HepG2 (cell line): ENCODE measurements at places on chromosomes 4 and X.

GRCh38 chrX:17415242-17415810, 40.3 kb downstream of the NHS start:
- no peak overlapping the region for H3K27ac ChIP-seq
- no peaks in the 10 kb centered on the region for H3K36me3 ChIP-seq
- no peaks in the 10 kb centered on the region for H3K4me1 ChIP-seq
- H3K27me3 ChIP-seq, result no peaks in the 10 kb centered on the region
- H3K4me3 ChIP-seq, result no peak overlapping the region

- H3K4me3 ChIP-seq, result no peak overlapping the region
- no peak overlapping the region for H3K27ac ChIP-seq
- no peaks in the 10 kb centered on the region; the same call in 1 of the 2 replicates for H3K4me1 ChIP-seq
- no peak for DNase-seq
- H3K27me3 ChIP-seq, result no peaks in the 10 kb centered on the region
Observed at GRCh38 chrX:153353416-153353815, 19.5 kb downstream of the ZNF275 start.

GRCh38 chr4:24888475-24889344, 24.1 kb downstream of the CCDC149 start:
- H3K4me1 ChIP-seq, result no peaks in the 10 kb centered on the region
- no peak overlapping the region for H3K4me3 ChIP-seq
- DNase-seq, result no peak
- no peaks in the 10 kb centered on the region for H3K36me3 ChIP-seq

- H3K27me3 ChIP-seq, result no peaks in the 10 kb centered on the region
- DNase-seq, result no peak
- H3K4me3 ChIP-seq, result no peak overlapping the region
Observed at GRCh38 chr4:81494031-81494431, 22.3 kb upstream of the RASGEF1B start.

DNA sequence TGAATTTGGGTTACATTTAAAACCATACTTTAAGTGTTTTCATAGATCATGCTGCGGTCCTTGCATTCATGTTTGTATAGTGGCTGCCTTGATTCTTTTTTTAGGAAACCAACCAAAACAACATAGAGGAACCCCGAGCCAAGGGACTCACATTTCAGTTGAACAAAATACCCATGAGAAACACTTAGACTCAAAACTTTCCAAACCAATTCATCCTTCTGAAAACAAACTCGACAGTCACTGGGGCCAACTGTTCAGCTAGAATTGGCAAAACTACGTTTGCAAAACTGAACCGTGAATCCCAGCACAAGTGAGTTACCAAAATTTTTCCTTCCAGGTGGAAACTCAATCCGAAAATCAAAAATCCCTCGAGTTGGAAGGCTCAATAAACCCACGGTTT, 1.4 kb downstream of the ADGRA3 start:
- peak overlapping the region; percentile 85 for H3K27ac ChIP-seq
- H3K36me3 ChIP-seq, result no peaks in the 10 kb centered on the region
- no peak for DNase-seq
- peak overlapping the region; percentile 76 for H3K4me3 ChIP-seq

GRCh38 chrX:70452143-70452733, 7.6 kb downstream of the DLG3 start:
- DNase-seq, result peak; percentile 19
- peaks cover 24% of the 10 kb centered on the region for H3K4me1 ChIP-seq
- no peaks in the 10 kb centered on the region for H3K36me3 ChIP-seq
- H3K27me3 ChIP-seq, result no peaks in the 10 kb centered on the region; the same call in 2 of the 3 replicates

DNA sequence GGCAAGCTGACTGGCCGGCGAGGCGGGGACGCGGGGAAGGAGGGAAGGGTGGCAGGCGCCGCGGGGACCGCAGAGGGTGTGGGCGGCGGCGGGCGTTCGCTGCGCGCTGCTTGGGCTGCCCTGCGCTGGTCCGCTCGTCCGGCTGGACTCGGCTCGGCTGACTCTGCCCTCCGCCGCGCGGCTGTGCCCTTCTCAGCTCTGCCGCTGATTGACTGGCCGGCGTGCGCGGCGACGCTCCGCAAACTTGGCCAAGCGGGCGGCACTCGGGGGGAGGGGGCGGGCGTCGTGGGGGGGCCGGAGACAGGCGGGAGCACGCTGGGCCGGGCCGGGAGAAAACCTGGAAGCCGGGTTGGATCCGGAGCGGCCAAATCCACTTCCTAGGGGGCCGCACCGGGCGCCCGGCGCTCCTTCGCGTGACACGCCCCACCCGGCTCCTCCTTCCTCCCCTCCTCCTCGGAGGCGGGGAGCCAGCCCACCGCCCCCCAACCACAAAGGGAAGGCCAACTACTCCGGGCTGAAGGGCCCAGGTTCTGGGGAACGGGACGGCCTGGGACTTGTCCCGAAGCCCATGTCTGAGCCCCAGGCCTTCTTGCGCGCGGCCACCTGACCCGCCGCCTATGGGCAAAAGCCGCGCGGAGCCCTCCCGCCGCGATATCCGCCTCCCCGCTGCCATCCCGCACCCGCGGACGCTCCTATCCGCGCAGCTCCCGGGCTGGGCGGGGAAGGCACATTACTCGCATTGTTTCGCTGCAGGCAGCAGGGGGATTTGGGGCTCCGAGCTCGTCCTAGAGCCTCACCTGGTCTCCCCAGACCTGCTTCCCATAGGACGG, at the start of gene GPC4:
GPC4 (minus strand) TSS at position 214 of the 830 bp plus-strand sequence. CDS start 524 bp downstream, outside the sequence.
- no peak within 1 kb of the TSS for H3K4me3 ChIP-seq
- H3K36me3 ChIP-seq, result no peaks in the 10 kb centered on the region
- H3K4me1 ChIP-seq, result no peaks in the 10 kb centered on the region
- no peak within 1 kb of the TSS for H3K27ac ChIP-seq

GRCh38 chrX:27446423-27446822, 16.7 kb downstream of the PPP4R3C start:
- H3K4me3 ChIP-seq, result no peak overlapping the region
- H3K36me3 ChIP-seq, result no peaks in the 10 kb centered on the region
- peaks cover 56% of the 10 kb centered on the region for H3K4me1 ChIP-seq
